ENCODE measurements at places on chromosomes 1 and 21.

DNA sequence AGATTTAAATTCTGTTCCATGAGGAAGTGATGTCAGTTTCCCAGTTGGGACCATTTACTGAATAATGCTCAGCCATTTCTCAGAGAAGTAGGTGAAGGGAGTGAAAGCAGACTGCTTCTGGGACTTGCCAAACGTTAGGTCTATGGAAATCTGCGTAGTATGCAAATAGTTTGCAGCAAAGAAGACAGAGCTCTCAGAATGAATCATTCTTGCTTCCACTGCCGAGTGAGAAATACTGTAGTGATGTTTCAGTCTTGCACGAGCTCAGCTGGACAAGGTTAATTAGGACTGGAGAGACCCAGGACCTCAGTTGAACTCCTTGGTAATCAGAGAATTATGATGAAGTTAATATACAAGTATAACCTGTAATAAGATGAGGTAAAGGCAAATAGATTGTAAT lies 317.7 kb upstream of the DAB1 start:
- no peak for DNase-seq

- DNase-seq: no peak
These were observed 52.8 kb upstream of the COL24A1 start for GRCh38 chr1:86209346-86209745.

DNA sequence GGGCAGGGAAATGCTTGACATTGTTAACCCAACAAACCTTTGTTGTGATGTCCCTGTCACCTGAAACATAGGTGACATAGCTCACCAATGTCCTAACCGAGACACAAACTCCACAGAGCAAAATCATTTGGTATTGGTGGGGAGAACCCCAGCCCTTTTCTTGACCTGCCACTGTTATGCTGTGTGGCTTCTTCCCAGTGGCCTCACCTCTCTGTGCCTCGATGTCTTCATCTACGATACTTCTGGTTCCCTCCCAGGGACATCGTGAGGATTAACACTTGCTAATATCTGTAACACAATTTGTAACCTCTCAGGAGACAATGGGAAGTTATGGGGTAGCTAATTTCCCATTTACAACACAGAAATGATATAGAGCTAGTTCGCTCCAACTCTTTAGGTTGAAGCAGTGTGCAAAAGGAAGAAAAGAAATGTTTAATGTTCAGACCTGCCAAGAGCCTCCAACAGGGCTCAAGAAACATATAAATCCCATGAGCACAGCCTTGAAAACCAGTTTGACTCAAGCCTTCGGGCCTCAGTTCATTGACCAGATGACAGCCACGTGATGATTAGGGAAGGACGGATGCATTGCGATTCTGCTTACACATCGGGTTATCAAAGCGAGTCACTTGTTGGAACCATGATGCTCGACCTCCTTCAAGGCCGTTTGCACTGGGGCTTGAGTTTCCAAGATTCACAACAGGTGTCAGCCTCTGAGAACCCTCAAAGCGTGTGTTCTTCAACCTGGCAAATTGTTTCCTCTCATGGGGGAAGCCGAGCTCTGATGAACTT lies 37.8 kb upstream of the TMEM51 start:
- DNase-seq: no peak

GRCh38 chr1:206911064-206911663 lies 10.6 kb downstream of the FCMR start:
- DNase-seq: no peak

- no peak for DNase-seq
These were observed 25.3 kb downstream of the KCNQ4 start for GRCh38 chr1:40808909-40809308.

GRCh38 chr1:17831597-17831996 lies 76.5 kb downstream of the ACTL8 start:
- no peak for DNase-seq

DNA sequence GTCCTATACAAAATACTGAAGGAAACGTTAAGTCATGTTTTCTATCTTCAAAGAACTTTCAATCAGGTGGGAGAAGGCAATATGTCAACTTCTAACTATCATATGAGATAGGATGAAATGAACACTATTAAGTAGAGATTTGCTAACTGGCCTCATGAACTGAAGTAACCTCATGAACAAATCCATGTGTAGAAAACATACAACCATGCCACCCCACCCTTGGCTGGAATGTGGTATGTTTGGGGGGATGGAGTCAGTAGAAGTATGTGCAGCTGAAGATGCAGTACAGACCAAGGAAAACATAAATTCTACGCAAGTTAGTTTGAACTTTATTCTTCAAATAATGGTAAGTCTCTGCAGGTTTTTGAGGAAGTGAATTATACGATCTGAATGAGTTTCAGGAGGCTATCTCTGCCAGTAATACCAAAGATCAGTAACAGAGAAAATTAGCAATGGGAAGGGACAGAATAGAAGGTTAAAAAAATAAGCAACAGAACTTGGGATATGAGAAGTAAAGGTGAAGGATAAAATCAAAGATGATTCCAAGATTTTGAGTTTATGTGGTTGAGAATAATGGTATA lies 4.5 kb downstream of the TRMT1L start:
- DNase-seq: no peak

- no peak for DNase-seq
These were observed 830 bp downstream of the INPP5B start for GRCh38 chr1:37945743-37946702.

DNA sequence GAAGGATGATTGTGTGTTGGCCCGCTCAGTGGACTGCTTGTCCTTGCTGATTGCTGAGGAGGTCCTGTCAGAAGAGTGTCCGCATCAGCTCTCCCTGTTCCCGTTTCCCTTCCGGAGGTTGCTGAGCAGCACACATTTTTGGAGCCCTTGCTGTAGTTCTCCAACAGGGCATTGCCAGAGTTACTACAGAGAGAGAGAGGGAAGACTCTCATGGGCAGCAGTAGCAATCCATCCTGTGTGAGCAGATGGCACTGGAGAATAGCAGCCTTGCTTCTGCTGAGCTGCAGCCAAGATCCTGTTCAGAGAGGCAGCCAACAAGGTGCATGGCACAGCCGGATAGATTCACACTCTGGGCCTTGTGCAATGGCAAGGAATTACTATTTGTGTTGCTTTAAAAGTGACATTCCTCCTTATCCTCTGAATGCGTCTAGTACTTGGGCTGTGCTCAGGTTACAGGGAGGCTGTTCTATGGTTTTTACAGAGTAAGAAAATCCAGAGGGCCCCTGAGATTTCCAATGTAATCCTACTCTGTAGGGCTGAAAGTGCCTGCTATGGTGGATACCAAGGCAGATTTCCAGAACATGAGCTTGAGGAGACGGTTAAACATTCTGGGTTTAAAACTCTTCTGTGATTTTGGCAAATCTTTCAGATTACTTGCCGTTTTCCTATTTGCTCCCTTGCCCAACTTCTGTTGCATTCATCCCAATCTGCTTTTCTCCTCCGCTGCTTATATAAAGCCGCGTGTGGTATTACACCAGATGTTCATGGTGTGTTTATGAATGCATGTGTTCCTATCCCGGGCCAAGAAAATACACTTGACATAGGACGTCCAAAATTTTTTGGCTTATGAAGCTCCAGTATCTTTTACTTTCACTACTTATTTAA lies 27.4 kb downstream of the AK4 start:
- DNase-seq: no peak

DNA sequence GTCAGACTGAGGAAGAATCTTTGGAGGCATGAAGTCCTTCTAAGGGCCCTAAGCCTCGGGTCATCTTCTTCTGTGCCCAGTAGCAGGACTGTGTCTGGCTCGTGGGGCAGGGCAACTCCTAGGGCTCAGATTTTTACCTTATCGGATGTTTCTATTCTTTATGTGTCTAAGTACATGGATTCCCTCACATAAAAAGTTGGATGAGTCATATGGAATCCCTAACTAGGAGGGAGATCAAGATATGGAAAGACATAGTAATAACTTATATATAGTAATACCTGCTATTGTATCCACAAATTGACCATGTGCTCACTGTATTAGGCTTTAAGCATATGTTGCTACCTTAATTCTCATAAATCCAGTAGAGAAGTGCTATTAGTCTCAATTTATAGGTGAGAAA lies 364.5 kb upstream of the CAMK1G start:
- no peak for DNase-seq

DNA sequence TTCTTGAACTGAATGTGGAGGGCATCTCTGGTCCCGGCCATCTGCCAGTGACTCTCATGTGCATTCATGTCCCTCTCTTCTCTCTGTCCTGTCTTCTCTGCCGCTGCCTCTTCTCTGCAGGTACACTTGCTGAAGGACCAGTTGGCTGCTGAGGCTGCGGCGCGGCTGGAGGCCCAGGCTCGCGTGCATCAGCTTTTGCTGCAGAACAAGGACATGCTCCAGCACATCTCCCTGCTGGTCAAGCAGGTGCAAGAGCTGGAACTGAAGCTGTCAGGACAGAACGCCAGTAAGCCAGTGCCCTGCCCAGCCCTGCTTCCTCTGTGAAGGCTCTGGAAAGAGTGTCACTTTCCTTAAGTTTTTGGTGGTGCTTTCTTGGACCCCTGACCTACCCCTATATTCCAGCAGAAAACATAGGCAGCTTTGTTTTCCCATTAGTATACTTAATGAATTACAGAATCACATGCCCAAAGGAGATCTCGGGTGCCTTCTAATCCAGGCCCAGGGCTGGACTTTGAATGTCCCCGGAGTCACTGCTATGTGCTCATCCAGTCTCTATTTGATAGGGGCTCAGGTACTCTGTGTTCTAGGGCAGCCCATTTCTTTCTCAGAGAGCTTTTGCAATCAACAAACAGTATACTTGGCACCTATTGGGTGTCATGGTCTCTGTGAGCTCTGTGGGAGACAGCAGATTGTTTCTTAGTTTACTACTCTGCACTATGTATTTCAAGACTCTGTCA lies 11.2 kb downstream of the SPATA46 start:
- DNase-seq: no peak

GRCh38 chr1:235297579-235297978 lies 30.4 kb downstream of the ARID4B start:
- DNase-seq: no peak

DNA sequence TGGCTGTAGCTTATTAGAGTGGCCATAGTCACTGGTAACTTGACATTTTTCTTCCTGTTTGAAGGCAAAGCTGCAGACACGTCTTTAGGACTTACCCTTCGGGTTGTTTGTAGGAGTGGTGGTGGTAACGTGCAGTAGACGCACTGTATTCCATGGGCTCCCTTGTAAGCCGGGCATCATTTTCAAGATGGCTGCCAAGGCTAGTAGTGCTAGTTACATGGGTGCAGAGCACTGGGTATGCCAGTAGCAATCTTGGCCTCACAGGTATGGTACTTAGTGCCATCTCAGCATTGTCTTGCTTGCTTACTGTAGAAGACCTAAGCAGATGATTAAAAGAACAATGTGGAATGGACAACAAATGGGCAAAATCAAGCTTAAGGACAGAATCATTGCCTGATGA lies 1.9 kb downstream of the YBX1 start:
- no peak for DNase-seq

- DNase-seq: no peak
These were observed 4.8 kb upstream of the SARS1 start for GRCh38 chr1:109208836-109209463.

- no peak for DNase-seq
These were observed 105.5 kb upstream of the S1PR1 start for GRCh38 chr1:101131239-101131843.

DNA sequence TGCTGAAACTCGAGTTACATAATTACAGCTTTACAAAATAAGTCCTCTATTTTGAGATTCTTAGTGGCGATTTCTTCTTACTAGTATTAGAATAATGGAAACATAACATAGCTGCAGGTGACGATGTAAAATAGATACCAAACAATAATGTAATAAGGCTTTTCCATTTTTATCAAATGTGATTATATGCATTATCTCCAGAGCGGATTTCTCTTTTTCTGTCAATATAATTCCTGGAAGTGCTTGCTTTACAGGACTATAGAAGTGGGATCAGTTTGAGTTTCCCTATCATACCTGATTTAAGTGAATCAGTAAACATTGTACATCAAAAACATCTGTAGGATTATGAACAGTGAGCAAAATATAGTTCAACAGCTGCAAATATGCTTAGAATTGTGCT lies 442.5 kb downstream of the NEGR1 start:
- no peak for DNase-seq

GRCh38 chr1:224329484-224329841 lies 509 bp downstream of the NVL start:
- DNase-seq: no peak

DNA sequence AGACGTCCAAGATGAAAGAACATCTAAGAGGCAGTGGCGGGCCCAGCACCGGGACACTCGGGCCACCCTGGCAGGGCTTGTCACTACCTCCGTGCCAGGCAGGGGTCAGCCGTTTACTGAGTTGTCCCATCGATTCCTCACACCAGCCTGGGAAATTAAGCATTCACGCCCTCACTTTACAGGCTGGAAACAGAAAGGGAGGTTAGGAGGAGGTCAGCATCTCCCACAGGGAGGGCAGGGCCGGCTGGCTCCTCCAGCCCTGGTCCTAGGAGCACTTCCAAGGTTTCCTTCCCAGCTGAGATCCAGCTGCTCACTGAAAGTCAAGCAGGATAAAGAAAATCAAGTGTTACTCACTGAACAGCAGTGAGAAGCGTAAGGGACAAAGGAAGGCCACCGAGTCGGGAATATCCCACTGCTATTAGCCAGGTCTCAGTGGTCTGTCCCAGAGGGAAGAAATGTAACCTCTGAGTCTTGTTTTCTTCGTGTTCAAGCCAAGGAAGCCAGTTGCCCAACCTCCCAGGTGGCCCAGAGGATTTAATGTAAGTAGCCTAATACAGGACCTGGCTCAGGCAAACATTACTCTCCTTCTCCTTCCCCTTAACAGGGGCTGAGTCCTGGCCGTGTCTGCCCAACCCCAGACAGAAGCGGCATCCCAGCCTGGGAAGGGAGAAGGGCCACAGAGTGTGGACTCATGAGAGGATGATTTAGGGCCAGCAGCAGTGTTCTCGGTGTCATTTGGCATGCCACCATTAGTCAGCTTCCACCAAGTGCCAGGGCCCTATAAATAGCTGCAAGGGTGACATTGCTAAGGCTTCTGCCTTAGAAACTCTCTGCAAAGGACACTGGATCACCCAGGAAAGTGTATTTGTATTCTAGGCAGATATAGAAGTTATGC lies 203.1 kb upstream of the GALNT2 start:
- no peak for DNase-seq

- no peak for DNase-seq
These were observed 569.6 kb downstream of the BRINP3 start for GRCh38 chr1:189908113-189908512.

- DNase-seq: no peak
These were observed 82.6 kb upstream of the MAP10 start for GRCh38 chr1:232722626-232723025.

DNA sequence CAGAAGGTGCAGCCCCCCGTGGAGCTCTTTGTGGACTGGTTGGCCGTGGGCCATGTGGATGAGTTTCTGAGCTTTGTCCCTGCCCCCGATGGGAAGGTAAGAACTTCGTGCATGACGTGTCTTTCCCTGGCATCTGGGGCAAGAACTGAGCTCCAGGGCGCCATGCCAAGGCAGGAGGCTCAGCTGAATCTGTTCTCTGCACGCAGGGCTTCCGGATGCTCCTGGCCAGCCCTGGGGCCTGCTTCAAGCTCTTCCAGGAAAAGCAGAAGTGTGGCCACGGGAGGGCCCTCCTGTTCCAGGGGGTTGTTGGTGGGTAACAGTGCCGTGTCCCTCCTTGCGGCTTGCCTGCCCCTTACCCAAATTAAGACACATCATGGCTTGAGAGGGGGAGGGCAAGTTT lies 27.7 kb downstream of the PADI3 start:
- peak; percentile 78 for DNase-seq

DNA sequence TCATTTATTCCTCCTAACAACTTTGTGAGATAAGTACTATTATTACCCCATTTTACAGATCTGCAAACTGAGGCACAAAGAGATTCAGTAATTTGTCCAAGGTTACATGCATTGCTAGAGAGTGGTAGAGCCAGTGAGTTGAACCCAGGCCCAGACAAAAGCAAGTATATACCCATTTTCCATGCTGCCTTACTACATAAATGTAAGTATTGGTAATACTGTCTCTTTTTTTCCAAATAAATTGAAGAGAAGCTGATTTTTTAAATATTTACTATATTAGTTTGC lies 33.8 kb upstream of the IRF2BP2 start:
- no peak for DNase-seq

Data from 8988T (cell line).